Tibial artery (tissue), 4 donors: ENCODE measurements at places on chromosomes 7 and 10.

GRCh38 chr10:112958275-112958995, 8.4 kb downstream of the TCF7L2 start:
- DNase-seq: no peak

GRCh38 chr7:98234429-98235147, 17.4 kb downstream of the TECPR1 start:
- no peak for DNase-seq

GRCh38 chr10:8534096-8534495, 479.6 kb downstream of the GATA3 start:
- DNase-seq: no peak

- DNase-seq: no peak
Observed at GRCh38 chr7:111199643-111200042, 108.7 kb downstream of the LRRN3 start.

- DNase-seq: no peak
Observed at GRCh38 chr7:26670290-26670689, 194.1 kb downstream of the SKAP2 start.

- DNase-seq: no peak
Observed at GRCh38 chr7:17434841-17435692, 136.6 kb downstream of the AHR start.

GRCh38 chr10:17923728-17924127, 28.0 kb upstream of the SLC39A12 start:
- DNase-seq: peak; percentile 83

GRCh38 chr7:47423196-47423595, 158.7 kb downstream of the TNS3 start:
- DNase-seq: no peak

- no peak for DNase-seq
Observed at GRCh38 chr7:48042636-48043035, 7.3 kb downstream of the C7orf57 start.

GRCh38 chr7:16450366-16450765, 15.2 kb downstream of the SOSTDC1 start:
- no peak for DNase-seq

- no peak for DNase-seq
Observed at GRCh38 chr7:36185092-36185491, 32.0 kb downstream of the EEPD1 start.

- DNase-seq: no peak
Observed at GRCh38 chr10:88908194-88908593, 28.1 kb downstream of the STAMBPL1 start.

- no peak for DNase-seq
Observed at GRCh38 chr7:85392326-85392725, 205.5 kb upstream of the SEMA3D start.

DNA sequence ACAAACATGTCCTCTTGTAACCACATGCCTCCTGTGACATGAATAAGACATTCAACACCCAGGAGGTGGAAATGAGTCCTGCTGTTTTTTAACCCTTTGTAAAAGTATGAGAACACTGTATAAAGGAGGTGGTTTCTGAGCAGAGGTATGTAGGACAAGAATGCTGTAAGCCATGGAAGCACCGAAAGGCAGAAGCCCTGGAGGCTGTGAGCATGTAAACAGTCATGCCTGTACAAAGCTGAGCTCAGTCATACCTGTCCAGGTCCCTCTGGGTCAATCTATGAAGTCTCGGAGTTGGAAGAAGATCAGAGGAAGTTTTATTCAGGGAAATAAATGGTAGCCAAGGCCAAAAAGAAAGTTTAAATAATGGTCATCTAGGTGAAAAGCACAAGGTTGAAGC, 34.7 kb upstream of the XPNPEP1 start:
- no peak for DNase-seq

GRCh38 chr7:83040484-83040883, 122.2 kb downstream of the PCLO start:
- DNase-seq: no peak

GRCh38 chr7:45015313-45015712, 15.3 kb downstream of the CCM2 start:
- DNase-seq: no peak

DNA sequence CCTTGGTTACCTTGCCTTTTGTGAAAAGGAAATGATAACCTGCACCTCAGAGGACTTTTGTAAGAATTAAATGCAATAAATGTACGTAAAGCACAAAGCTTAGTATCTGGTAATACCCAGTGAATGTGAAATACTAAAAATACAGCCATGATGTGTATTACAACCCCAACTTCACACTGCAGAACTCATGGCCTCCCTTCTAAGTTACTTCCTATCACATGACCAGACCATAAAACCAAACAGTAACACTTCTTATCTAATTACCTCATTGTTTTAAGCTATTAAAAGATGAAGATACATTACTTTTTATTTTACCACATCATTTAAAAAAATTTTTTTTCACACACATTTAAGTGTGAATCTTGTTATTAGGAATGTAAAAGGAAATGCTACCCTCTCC, 29.0 kb downstream of the VPS41 start:
- DNase-seq: no peak

DNA sequence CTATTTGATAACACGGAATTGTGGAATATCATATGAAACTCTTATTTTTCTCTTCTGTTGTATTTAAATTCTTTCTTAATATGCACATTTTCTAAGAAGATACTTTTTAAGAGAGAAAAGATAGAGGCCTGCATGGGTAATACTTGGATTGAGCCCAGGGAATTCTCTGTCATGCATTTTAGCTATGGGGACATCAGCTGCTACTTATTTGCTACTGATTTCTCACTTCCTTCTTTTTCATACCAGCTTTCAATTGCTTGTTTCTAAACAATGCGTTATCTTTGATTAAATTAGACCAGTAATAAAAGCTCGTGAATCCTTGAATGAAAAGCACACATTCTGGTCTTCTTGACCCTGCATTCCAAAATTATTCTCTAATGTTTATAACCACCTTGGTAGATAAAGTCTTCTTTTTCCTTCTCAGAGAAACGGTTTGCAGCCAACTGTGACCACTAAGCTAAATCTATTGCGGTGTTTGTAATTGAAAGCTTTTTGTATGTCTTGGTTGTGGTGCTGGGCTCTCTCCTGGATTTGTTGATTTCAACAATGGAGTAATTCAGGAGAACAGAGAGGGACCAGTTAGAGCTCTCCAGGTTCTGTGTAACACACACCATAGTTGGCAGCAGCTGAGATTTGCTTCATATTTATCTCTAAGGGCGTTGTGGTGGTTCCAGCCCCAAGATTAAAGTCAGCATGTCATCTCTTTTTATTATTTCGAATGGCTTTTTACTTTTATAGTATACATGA, 139.3 kb downstream of the PPP1R9A start:
- DNase-seq: no peak

- no peak for DNase-seq
Observed at GRCh38 chr10:73465978-73466726, 29.7 kb downstream of the PPP3CB start.

- no peak for DNase-seq
Observed at GRCh38 chr10:13527864-13528122, 1.0 kb downstream of the BEND7 start.

DNA sequence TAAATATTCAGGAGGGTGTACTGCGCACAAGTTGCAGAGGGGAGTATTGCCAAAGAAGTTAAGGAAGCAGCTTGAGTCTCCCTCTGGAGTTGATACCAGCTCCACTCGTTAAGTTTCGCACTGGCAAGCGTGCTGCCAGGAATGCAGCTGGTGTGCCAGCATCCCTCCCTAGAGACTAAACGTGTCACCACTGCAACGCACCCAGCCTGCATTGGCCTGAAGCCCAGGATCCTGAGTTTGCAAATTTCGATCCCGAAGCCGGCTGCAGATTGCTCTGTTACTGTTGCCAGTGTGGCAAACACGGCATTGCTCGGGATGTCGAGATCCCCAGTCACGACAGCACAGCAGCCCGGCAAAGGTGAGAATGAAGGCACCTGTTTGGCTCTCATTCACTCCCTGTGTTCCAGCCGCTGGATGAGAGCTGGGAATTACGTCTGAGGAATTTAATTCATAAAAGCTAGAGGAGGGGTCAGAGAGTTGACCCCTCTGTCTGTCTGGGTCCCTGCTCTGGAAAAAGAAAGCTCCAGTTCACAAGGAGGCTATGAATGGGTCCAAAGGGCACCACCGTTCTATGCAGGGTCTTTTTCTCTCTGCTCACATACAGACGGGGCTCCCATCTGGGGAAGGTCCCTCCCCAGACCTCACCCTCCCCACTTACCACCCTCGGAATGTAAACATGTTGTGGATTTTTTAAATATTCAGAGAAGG, 61.0 kb downstream of the NRP1 start:
- DNase-seq: peak; percentile 96

DNA sequence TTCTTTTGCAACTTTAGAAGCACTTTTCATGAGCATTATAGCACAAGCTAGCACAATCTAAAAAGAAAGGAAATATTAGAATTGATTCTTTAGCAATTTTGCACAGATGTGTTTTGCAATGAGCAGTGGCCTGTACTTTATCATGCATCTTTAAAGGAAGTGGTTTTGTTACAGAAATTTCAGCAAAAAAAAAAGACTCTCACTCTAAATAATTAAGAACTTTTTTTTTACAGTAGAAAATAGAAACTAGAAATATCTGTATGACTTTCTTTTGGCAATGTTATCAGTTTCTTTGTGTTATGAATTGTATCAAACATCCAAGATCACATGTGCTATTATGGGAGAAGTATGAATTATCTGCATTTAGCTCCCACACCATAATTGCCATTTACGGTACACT, 195.7 kb upstream of the KLF6 start:
- no peak for DNase-seq

GRCh38 chr10:79628083-79628482, 17.3 kb downstream of the SFTPA1 start:
- DNase-seq: no peak

- DNase-seq: no peak
Observed at GRCh38 chr7:100914879-100915447, 19.3 kb upstream of the ACHE start.

DNA sequence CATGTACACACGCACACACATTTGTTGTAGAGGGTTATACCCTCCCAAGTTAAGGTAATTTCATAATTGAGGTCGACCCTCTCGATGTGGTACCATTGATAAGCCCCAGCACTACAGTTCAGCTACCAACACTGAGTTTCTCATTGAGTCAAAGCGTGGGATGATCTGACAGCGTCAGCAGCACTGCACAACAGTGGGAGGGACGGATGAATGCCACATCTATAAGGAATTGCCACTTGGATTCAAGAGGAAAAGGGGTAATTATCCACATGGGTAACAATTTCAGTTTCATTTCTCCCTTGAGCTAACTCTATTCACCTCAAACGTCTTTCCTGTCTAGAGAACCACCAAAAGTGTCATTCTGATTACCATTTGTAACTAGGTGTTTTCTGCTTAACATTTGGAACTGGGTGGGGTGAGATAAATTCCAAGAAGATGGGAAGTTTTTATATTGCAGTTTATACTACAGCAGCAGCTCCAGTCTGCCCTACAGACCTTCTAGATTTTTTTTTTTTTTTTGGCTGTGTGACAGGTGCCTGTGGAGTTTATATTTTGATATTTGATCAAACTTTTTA, 342.9 kb downstream of the AUTS2 start:
- no peak for DNase-seq

GRCh38 chr7:7438851-7439250, 96.8 kb downstream of the COL28A1 start:
- DNase-seq: no peak

- no peak for DNase-seq
Observed at GRCh38 chr10:6877336-6877721, 297.3 kb upstream of the PRKCQ start.

DNA sequence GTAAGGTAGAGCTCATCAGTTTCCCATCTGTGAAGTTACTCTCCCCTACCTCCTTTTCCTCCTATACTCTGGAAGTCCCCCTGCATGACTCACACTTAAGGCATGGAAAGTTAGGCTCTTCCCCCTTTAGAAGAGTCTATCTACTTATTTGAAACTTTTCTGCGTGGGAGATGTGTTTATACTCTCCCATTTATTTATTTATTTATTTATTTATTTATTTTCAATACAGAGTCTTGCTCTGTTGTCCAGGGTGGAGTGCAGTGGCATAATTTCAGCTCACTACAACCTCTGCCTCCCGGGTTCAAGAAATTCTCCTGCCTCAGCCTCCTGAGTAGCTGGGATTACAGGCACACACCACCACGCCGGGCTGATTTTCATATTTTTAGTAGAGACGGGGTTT, 107.5 kb upstream of the JCAD start:
- no peak for DNase-seq

GRCh38 chr7:46450886-46451285, 529.8 kb upstream of the IGFBP3 start:
- no peak for DNase-seq

GRCh38 chr10:119233821-119234220, 26.4 kb downstream of the GRK5 start:
- DNase-seq: peak; percentile 55
